ENCODE measurements at places on chromosomes 7 and 10.

- DNase-seq, result no peak
Measured at GRCh38 chr7:22197376-22197775, 159.6 kb downstream of the RAPGEF5 start.

- DNase-seq, result no peak
Measured at GRCh38 chr10:27158421-27158820, 3.3 kb downstream of the MASTL start.

DNA sequence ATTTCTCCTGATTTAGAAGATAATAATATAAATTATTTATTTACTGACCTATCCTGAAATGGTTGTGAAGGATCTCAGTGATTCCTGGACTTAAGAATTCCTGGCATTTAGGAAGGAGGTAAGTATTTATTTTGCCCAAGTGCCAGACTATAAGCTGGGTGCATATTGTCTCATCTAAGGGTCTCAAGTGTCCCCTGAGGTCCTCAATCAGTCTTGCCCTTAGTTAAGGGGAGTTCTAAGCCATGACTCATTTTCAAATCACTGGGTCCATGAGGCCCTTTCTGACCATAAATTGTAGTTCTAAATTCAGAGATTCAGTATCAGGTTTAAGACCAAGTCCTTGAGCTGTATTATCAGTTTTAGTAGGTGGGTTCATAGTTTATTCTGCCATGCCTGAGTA lies 251.6 kb upstream of the MEOX2 start:
- no peak for DNase-seq

DNA sequence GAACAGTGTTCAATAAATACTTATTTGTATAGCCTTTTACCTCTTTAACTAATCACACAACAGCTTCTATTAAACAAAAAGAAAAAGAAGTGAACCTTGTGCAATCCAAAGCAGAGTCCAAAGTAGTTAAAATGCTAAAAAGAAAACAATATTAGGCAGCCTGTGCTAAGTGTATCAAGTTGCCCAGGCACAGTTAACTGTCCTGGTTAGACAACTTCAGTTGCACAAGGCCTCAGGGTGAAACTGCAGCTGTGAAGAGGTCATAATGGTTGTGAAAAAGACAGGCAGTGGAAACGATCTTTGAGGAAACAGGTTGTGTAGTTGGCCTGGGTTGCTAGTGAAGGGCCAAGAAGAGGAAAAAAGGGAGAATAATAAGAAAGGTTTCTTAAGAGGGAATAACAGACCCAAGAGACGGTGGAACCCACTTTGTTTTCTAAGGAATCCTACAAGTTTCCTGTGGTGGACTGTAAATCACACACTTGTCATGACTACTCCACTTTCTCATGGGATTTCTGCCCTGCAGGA lies 6.0 kb upstream of the CROT start:
- no peak for DNase-seq

DNA sequence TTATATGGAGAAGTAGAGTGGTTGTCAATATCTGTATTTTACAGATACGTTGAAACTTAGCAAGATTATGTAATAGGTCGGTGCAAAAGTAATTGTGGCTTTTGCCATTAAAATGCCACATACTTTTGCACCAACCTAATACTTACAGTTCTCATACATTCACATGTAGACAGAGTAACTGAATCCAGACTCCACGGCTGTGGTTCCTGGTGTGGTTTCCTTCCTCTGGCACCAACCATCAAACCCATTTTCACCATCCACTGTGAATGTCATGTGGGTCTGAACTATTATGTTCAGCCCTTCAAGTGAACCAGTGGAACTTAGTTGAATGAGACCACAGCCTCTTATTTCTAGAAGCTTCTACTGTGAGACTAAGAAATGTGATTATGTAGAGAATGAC lies 31.5 kb upstream of the SLIT1 start:
- DNase-seq, result no peak

- DNase-seq, result peak; percentile 10
Measured at GRCh38 chr10:43078986-43079273, 2.1 kb downstream of the RET start.

DNA sequence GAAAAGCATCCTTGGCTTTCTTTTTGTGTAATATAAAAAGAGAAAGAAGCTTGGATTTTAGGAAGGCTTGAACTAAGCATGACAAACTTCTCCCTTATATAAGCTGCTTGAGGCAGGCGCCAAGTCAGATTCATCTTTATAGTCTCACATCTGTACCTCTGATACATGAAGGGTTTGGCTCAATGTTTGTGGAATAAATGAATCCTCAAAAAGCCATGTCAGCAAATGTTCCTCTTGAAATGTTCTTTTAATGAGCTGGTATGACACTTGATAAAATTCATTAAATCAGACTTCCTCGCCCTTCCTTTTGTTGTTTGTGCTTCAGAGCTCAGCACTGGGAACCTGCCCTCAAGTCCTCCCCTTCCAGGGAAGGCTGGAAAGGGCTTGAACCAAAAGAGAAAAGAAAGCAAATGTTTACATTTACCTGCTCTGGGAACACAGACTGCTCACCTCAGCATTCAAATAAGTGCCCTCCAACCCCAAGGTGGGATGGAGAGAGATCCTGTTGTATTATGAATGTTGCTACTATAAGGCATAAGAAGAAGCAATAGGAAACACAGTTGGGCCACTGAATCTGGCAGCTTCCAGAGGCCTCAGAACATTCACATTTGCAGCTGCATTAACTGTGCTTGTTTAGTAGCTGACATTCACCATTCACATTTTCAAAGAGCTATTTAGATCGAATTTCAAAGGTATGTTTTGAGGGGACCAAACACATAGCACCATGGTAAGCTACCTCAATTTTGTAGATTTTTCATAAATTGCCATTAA lies 212.6 kb downstream of the CACNA2D1 start:
- no peak for DNase-seq

DNA sequence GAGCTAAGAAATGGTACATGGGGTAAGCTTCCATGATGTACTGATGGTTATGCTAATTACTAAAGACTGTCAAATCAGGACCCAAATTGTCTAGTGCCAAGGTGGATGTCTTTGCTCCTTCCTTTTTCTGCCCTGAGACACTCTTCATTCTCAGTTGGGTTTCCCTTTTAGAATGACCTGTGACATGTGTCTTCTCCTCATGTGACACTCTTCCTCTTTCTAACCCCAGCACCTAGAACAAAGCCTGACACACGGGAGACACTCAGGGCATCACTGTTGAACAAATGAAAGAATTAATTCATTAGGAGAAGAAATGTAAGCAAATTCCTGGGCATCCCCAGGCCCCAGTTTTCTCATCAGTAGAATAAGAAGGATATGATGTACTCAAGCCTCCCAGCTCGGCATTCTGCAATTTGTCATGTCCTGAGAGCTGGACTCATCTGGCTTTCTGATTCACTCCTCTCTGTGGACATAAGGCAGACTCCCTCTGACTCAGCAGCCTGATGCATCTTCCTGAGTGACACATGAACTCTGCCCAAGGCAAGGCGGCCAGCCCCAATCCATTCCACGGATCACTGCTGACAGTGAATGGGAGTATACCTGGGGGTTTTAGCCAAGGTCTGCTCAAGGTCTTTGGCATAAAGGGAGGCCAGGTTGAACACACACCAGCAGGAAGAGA lies 473.8 kb downstream of the KCNMA1 start:
- no peak for DNase-seq

GRCh38 chr7:105718511-105718925 lies 137.2 kb upstream of the EFCAB10 start:
- DNase-seq, result peak; percentile 68

- no peak for DNase-seq
Measured at GRCh38 chr7:22452960-22453558, 46.9 kb downstream of the STEAP1B start.

DNA sequence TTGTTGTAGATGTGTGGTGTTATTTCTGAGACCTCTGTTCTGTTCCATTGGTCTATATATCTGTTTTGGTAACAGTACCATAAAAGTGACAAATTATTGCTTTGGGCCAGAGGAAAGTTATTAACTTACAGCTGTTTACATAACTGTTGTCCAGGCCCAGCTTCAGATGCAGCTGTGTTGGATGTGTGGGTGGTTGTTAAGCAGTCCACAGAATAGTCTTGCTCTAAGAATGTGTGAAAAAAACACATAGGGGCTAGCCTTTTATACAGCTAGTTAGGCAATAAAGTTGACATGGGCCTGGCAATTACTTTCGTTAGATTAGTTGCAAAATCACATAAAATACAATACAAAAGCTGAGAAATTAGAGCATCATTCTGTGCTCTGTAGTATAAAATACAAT lies 31.9 kb downstream of the DLD start:
- no peak for DNase-seq

DNA sequence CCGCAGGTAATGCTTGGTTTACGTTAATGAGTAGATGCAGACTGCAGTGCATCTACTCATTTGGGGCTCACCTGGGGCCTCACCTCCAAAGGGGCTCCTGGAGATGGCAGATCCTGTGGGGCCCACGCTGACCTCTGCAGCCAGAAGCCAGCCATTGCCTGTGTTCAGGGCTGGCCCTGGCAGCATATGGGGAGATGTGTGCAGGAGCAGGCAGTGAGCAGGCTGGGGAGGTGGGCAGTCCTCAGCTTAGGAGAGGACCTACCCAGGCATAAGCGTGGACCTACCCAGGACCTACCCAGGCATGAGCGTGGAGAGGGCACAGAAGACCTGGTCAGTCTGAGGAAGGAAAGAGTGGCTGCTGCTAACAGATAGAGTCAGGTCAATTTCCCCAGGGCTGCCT lies 178.5 kb downstream of the PTPRN2 start:
- no peak for DNase-seq

GRCh38 chr7:40403703-40404476 lies 269.1 kb downstream of the SUGCT start:
- no peak for DNase-seq

DNA sequence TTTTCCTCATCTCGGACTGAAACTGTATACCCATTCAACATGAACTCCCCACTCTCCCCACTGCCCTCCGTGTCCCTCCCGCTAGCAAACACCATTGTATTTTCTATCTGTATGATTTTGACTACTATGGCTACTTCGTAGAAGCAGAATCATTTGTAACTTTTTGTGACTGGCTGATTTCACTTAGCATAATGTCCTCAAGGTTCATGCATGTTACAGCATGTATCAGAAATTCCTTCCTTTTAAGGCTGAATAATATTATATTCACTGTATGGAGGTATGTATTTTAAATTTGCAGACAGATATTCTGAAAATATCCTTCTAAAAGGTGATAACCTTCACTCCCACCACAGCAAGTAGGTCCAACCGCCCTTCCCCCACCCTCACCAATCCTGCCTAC lies 42.9 kb upstream of the MMD2 start:
- DNase-seq, result no peak

GRCh38 chr7:100543586-100543985 lies 4.6 kb downstream of the AGFG2 start:
- DNase-seq, result peak; percentile 65

- no peak for DNase-seq
Measured at GRCh38 chr10:105598207-105598606, 957.1 kb downstream of the SORCS3 start.

DNA sequence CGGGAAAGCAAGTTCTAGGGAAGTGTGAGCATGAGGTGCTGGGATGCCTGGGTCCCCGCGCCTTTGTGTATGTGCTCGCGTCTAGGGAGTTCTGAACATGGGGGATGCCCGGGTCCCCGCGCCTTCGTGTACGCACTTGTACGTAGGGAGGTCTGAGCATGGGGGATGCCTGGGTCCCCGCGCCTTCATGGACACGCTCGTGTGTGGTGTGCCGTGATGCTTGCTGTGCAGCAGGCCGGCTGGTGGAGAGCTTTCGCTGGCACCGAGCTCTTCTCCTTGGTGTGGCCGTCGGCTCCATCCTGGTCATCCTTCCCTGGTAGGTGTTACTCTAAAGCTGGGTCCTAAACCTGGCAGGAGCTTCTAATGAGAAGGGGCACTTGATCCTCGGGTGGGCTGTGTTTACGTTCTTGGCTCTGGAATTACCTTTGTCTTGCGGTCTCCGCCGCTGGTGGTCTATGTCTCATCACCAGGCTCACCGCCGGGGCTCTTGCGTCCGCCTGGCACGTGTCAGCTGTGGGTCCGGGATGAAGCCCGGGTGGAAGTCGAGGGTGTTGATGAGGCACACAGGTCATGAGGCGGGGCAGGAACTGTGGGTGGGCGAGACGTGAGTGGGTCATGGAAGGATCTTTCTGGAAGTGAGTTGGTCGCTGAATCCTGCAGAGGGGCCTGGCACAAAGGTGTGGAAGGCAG lies 63.5 kb downstream of the DNAJB6 start:
- no peak for DNase-seq

- no peak for DNase-seq
Measured at GRCh38 chr10:19120381-19120908, 71.8 kb downstream of the MALRD1 start.

DNA sequence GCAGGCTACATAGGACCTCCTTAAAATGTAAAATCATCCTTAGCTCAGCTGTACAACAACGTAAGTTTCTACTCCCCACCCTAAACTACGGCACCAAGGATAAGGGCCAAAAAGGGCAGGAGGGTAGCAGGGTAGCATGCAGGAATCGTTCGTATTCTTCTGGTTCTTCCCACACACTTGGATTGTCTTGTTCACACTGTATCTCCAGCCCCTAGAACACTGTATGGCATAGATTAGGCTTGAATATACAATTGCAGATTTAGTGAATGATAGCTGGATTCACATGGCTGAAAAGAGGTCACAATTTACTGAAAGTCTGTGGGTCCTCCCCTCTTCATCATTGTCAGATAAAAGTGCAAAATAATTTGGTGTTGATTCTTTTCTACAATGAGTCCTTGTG lies 28.2 kb upstream of the PRKAR2B start:
- DNase-seq, result no peak

- DNase-seq, result no peak
Measured at GRCh38 chr10:88127766-88128165, 264.3 kb downstream of the PTEN start.
